HTR-8/SVneo (cell line): ENCODE measurements at places on chromosomes 1 and 21.

GRCh38 chr1:198258491-198258890, 101.7 kb downstream of the NEK7 start:
- no peak for DNase-seq

GRCh38 chr1:171139890-171140289, 45.2 kb upstream of the FMO2 start:
- no peak for DNase-seq

- DNase-seq: no peak
These were observed 26.6 kb downstream of the NIBAN1 start for GRCh38 chr1:184947497-184948256.

DNA sequence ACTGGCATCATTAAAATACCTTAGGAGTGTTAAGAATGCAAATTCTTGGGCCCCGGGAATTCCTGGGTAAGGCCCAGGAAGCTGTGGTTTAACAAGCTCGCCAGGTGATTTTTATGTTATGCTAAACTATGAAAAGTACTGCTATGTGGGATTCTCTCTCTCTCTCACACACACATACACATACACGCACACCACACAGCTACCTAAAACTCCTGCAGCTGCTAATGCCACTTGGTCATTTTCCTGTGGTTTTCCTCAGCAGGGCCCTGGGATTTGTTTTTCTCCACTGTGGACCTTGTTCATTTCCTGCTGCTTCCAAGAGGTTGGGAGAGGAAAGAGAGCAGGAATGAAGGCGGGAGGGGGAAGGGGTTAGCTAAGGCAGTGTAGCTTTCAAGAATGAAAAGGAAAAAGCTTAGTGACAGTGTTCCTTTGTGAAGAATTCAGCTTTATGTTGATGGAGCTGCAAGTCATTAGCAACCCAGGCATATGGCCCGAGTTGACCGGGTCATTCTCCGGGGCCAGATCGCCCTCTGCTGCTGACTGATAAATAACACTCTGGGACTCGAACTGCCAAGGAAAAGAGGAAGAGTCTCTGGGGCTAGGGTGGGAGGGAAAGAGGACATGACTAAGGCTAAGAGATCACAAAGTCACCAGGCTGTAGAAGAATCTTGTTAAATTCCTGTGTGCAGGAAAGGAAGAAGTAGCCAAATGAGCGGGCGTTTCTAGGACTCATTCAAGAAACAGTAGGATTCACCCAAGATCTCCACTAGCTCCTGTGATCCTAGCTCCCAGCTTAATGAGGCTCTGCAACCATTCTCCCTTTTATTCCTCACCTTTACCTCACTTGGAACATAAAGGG, 30.5 kb upstream of the LRIG2 start:
- DNase-seq: peak; percentile 60

DNA sequence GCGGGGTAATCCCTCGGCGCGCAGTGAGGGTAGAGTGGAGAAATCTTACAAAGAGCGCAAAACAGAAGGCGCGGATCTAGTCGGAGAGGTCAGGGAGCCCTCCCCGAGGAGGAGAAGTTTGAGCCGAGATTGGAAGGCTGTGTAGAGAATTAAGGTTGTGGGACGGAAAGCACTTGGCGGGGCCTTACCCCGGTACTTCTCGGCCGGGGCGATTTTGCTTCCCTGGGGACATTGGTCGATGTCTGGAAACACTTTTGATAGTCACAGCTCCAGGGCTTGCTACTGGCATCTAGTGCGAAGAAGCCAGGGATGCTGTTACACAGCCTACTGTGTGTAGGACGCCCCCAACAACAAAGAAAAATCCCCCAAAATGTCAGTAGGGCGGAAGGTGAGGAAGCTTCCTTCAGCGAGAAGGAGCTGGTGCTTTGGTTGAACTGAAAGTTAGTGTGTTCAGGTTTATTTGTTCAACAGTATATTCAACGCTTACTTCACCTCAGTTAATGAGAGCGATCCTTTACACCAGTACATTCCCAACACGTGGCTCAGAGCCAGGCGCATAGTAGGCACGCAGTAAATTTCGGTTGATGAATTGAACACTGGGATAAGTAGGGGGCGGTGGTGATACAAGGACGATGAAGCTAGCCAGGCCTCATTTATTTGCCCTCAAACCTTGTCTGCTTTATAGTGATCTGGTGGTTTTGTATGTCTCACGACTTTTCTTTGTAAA, 807 bp downstream of the CEP85 start:
- DNase-seq: no peak

DNA sequence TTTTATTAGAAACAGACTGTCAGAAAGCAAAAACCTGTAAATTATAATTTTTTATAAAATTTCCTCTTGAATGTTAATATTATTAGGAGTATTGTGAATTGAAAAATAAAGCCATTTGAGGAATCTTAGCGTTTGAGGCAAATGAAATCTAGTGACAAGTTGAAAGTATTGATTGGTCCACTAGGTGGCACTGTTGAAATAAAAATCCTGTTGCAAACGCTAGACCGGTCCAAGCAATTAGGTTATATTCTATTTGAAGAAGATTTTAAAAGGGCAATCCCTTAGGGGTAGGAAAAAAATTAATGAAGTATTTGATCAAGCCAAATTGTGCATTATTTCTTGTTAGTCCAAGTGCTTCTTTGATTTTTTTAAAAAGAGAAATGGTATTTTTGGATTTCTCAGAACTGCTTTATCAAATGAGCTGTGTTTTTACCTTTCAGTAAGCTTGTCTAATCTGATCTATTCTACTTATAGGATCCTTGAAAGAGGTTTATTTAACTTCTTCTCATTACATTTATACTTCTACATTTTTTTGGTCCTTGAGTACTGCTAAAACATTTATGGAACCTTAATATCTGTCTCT, 57.7 kb downstream of the ATG4C start:
- DNase-seq: peak; percentile 27

DNA sequence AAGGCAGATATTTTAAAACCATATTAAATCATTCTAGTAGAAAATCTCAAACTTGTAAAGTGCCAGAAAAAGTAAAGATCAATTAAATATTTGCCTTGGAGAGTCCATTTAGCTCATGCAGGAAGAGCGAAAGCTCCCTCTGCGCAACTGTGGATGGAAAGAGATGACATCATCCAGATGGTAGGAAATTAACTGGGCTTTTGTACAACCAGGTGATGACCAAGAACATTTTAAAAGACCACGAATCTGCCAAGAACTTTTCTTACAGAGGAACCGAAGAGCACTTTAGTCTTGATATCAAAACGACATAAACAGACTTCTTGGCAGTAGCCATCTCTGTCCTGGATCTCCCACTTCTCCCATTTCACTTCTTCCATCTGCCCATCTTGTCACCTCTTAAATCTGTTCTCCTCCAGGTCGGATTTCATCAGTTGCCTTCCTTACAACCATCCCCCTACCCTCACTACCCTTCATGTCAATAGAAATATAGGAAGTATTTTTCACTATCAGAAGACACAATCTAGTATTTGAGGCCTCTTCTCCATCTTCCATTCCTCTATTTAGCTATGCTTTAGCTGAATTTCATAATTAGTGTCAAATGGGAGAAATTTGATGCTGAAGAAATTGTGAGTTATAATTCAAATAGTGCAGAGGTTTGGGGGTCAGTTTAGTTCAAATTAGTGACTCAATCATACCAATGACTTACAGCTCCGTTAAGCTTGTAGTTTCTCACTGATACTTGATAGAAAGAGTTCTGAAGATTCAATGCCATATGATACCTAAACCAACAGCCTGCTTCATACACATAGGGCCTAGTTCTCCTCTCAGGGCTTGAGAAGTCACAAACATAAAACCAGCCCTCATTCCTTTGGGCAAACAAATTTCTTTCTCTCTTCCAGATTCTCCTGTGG, 22.0 kb upstream of the DNASE2B start:
- DNase-seq: no peak

GRCh38 chr1:234413990-234414389, 40.7 kb downstream of the COA6 start:
- DNase-seq: no peak

GRCh38 chr1:217921126-217921904, 290.2 kb downstream of the SPATA17 start:
- DNase-seq: no peak

DNA sequence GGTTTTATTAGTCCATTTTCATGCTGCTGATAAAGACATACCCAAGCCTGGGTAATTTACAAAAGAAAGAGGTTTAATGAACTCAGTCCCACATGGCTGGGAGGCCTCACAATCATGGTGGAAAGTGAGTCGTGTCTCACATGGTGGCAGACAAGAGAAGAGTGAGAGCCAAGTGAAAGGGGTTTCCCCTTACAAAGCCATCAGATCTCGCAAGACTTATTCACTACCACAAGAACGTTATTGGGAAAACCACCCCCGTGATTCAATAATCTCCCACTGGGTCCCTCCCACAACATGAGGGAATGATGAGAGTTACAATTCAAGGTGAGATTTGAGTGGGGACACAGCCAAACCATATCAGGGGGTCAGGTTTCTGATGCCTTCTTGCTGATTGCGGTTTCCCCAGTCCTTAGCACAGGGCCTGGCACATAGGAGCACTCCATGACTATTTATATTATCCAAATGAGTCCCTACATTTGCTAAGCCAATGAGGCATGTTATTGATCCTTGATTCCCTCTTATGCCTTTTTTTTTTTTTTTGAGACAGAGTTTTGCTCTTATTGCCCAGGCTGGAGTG, 35.3 kb upstream of the PAXBP1 start:
- no peak for DNase-seq

- DNase-seq: peak; percentile 24
These were observed 547 bp downstream of the PDPN start for GRCh38 chr1:13583966-13584791.

- DNase-seq: no peak
These were observed 22.8 kb upstream of the ELOA start for GRCh38 chr1:23720256-23720995.

DNA sequence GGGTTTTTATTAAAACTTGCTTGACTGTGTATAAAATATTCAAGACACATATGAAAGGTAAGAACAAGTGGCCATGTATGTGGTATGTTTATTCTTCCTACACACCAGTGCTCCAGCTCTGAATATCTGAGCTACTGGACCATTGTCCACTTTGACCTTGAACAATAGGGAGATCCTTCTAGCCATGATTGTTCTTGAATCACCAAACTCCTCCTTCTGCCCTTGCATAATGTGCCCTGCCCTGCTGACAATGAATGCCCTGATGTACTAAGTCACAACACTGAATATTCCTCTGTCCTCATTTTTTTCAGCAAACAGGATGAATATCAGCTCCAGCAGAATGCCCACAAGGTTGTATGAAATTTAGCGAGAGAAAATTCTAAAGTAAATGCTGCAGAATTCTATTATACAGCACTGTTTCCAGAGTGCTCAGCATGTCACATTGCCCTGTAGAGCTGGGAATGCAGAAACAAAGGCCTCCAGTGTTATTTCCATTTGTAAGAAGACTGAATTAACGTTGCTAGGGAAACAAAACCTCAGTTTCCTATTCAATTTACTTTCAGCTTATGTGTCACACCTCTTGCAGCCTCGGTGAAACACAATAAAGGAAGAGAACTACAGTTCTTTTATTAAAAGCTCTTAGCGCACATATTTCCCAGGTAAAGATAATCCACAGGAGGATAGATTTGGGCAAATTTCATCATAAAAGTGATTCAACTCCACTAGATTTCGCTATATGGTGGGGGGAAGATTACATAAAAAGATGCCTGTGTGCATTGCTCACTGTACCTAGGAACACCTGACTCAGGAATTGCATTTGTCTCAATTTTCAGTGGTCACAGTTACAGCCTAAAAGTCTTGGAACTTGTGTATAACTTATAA, 187.4 kb upstream of the ATP1B1 start:
- no peak for DNase-seq

- peak; percentile 7 for DNase-seq
These were observed 16.5 kb downstream of the PLA2G2D start for GRCh38 chr1:20102875-20103274.

GRCh38 chr1:53987880-53988279, 30.1 kb downstream of the LDLRAD1 start:
- DNase-seq: no peak

GRCh38 chr1:177490036-177490639, 319.4 kb downstream of the BRINP2 start:
- DNase-seq: no peak

DNA sequence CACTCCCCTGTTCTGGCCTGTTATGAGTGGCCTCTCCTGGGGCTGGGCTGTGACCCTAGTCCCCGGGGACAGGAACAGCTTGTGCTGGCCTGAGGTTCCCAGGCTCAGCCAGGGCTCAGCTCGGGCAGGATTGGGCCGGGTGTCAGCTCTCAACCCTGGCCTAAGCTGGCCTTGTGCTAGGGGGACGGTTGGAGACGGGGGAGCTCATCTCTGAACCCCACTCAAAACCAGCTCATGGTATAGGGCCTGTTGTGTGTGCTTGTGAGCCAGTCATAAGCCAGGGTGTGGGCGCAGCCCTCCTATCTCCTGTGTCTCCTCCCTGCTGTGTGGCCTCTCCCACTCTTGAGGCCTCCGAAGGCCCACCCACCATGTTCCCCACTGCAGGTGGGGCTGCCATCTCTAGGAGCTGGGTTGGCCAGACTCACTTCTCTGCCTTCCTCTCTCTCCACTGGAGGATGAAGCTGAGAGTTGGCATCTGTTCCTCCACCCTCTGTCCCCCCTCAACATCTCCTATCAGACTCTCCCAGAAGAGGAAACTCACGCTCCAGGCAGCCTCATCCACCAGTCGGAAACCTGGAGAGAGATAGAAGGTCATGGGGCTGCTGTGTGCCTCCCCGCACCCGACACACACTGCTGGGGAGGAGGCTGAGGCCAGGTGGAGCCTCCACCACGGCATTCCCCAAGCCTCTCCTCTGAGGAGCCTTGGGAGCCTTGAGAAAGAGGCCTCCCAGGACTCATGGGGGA, 1.4 kb downstream of the PEAR1 start:
- no peak for DNase-seq

DNA sequence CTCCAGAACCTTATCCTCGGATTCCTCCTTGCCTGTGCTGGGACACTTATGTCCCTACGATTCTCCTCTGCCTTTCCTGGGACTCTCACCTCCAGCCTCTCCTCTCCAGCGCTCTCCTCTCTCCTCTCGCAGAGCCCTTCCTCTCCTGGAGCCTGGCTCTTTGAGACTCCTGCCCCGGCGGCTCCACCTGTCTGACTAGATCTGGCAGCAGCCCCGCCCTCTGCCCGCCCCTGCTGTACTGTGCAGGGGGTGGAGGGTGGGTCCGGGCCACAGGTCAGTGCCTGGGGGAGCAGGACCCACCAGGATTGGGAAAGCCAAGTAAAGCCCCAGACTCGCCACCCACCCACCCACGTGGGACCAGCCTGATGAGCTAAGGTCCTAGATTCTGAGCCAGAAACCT, 1.6 kb downstream of the ELOVL1 start:
- no peak for DNase-seq

- no peak for DNase-seq
These were observed 467.0 kb upstream of the USP24 start for GRCh38 chr1:55682198-55682597.

DNA sequence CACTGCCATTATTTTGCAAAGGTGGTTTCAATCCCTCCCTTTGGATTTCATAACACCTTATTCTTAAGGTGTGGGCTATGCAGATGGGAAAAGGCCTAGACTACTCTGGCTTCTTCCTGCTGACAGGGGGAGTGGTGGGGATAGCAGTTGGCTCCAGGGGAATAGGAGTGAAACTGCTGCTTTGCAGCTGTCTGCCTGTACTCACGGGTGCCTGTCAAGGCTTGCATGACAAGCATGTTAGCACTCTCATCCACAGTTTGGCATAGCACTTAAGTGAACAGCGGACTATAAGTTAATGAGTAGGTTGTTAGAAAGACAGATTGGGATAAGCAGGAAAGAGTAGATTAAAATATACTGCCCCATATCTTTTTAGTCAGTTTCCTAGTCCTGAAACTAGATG, 287.5 kb upstream of the DAB1 start:
- DNase-seq: no peak

- no peak for DNase-seq
These were observed 92.8 kb downstream of the INTS7 start for GRCh38 chr1:211942583-211942982.

- DNase-seq: no peak
These were observed 114.8 kb upstream of the DPYD start for GRCh38 chr1:98035602-98036002.
